H1 (cell line): ENCODE measurements at places on chromosomes 1 and 21. TPM values are rescaled to one million over a fixed set of nuclear protein-coding genes. Genes with fewer than 3 reads are reported as not detected.

DNA sequence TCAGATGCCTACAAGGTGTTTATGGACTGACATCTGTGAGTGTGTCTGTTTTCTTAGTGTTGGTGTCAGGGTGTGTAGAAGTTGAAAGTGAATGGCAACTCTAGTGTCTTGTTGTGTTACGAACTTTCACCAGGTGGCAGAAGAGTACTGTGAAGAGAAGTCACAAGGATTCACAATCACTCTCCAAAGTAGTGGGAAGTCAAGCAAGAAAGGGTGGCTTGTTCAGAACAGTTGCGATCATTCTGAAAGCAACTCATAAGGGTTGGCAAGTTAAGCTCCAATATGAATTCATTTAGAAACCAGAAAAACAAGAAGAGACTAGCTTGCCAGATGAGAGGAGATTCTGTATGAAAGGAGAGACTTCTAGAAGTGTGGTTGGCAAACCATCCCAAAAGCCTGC lies 86.1 kb downstream of the FASLG start:
- DNase-seq = no peak

DNA sequence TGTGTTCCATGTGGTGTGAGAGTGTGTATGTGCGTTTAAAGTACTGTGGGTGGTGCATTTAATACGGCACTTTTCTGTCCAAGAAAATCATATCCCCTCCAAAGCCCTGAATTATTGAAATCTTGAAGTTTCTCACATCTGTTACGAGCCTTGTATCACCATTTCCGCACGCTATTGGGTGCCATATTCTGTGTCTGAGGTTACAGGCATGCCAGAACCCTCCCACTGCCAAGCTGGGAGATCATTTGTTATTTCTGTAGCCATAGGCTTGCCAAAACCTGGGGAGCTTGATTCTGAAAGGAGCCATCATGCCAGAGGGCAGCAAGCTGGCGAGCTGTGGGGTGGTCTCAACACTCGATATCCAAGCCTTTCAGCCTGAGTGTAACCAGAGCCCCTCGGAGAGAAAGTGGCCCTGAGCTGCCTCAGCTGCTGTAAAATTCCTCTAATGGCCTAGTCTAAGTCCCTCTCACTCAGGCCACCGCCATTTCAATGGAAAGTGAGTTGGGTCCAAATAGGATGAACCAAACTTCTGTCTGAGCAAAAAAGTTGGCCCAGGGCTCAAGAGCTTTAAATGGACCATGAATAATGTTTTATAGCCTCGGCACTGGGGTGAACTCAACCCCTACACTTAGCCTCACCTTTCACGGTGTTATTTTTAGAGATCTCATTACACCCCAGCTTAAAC lies 298.4 kb upstream of the DUSP10 start:
- DNase-seq = no peak

GRCh38 chr1:17739050-17739449 lies 16.1 kb upstream of the ACTL8 start:
- DNase-seq = no peak

- DNase-seq = no peak
Observed at GRCh38 chr21:46454634-46455390, 3.9 kb upstream of the DIP2A start.

DNA sequence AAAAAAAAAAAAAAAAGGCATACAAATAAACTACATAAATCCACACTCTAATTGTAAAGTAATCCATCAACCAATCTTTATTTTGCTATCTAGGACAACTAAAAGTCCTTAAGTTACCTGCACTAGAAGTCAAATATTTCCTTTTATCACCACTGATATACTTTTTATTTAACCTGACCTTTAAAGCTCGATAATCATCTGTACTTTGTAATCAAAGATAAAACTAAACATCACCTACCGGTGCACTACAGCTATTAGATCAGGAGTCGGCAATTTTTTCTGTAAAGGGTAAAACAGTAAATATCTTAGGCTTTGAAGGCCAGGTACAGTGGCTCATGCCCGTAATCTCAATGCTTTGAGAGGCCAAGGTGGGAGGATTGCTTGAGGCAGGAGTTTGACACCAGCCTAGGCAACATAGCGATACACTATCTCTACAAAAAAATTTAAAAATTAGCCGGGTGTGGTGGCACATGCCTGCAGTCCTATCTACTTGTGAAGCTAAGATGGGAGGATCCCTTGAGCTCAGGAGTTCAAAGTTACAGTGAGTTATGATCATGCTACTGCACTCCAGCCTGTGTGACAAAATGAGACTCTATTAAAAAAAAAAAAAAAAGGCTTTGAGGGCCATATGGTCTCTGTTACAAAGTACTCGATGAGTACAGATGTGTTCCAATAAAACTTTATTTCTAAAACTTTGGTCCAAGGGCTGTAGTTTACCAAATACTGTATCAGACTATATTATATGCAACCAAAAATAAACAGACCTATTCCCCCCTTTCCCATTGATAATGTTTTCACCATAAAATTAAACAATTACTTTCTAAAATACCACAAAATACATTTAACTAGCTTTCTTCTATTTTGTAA lies 47.1 kb downstream of the TESK2 start:
- DNase-seq = no peak

DNA sequence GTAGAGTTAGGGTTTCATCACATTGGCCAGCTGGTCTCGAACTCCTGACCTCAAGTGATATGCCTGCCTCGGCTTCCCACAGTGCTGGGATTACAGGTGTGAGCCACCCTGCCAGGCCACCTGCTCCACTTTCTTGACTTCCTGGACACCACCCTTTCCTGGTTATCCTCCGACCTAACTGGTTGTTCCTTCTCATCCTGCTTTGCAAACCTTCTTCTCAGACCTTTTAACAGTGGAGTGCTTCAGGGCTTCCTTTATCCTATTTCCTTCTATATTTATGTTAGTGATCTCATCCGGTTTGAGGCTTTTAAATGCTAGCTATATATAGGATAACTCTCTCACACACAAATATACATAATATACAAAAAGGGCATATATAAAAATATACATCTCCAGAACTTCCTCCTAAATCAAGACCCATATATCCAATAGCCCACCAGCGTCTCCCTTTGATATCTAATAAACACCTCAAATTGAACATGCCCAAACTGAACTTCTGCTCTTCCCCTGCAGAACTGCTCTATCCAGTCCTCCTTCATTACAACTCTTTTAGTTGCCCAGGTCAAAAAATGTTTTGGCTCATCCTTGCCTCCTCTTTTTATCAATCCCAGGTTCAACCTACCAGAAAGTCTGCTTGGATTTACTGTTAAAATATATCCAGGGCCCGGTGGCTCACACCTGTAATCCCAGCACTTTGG lies 19.5 kb upstream of the UQCRHL start:
- no peak for DNase-seq

GRCh38 chr1:234601301-234602017 lies 8.5 kb downstream of the IRF2BP2 start:
- DNase-seq = no peak

DNA sequence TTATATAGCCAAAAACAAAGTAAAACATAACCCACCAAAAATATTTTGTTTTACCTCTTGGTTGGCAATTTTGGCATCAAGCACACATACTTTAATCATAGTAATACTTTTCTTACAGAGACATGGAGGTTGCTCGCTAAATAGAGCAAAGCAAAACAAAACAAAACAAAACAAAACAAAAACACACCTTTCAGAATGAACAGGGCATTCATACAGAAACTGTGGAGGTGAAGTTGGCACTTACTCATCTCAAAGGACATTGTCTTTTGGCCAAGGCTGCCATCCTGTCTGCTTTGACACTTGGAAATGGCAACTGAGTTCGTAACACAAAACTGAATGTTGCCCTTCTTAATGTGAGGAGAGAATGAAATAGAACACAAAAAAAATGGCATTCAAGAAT lies 773.1 kb downstream of the USP25 start:
- no peak for DNase-seq

- no peak for DNase-seq
Observed at GRCh38 chr1:80894921-80895320, 905.8 kb upstream of the ADGRL2 start.

GRCh38 chr1:18606443-18607288 lies 24.0 kb upstream of the PAX7 start:
- no peak for DNase-seq

DNA sequence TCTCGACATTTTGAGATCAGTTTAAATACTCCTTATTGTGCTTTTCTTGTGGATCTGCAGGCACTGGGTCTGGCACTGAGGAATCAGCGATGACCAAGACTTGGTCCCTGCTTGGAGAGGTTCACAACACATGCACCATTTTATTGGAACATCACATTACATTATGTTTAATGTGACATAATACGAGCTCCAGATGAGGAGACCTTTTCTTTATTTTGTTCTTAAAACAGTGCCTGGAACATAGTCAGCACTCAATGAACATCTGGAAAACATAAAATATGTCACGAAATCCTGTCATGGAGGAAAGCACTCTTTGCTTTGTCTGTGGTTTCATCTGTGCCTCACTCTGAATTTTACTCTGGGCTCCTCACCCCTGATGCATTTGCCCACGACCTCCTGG lies 110.7 kb downstream of the ST6GALNAC3 start:
- DNase-seq = no peak

DNA sequence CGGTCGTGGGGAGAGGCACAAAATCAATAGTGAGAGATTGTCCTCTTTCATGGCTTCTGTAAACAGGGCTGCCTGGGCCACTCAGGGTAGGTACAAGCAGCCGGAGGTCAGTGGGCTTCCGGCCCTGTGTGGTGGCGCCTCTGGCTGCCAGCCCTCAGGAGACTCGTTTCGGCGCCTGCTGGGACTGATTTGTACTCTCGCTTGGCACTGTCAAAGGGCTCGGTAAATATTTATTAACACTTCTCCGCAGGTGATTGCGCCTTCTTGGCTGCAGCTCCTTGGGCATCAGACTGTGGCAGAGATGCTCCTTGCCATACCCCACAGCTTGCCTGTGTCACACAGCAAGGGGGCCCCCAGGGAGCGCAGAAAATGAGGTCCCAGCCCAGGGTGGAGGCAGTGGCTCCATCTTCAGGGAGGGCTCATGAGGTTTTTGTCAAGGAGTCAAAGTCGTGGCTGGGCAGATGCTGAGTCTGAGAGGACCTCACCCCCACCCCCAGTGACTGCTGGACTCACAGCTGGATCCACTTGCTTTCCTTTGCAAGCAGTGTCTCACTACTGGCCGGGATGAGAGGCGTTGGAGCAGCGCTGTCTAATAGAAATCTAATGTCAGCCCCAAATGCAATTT lies 262.5 kb downstream of the GRIK3 start:
- peak; percentile 59 for DNase-seq

GRCh38 chr1:41238311-41238988 lies 3.7 kb downstream of the SCMH1 start:
- no peak for DNase-seq

GRCh38 chr1:17270891-17271765 lies 22.2 kb downstream of the PADI3 start:
- DNase-seq = no peak

- no peak for DNase-seq
Observed at GRCh38 chr1:226029568-226030225, 30.6 kb upstream of the SDE2 start.

GRCh38 chr1:198318085-198318484 lies 161.3 kb downstream of the NEK7 start:
- no peak for DNase-seq

- no peak for DNase-seq
Observed at GRCh38 chr1:212622906-212623305, 14.3 kb downstream of the ATF3 start.

DNA sequence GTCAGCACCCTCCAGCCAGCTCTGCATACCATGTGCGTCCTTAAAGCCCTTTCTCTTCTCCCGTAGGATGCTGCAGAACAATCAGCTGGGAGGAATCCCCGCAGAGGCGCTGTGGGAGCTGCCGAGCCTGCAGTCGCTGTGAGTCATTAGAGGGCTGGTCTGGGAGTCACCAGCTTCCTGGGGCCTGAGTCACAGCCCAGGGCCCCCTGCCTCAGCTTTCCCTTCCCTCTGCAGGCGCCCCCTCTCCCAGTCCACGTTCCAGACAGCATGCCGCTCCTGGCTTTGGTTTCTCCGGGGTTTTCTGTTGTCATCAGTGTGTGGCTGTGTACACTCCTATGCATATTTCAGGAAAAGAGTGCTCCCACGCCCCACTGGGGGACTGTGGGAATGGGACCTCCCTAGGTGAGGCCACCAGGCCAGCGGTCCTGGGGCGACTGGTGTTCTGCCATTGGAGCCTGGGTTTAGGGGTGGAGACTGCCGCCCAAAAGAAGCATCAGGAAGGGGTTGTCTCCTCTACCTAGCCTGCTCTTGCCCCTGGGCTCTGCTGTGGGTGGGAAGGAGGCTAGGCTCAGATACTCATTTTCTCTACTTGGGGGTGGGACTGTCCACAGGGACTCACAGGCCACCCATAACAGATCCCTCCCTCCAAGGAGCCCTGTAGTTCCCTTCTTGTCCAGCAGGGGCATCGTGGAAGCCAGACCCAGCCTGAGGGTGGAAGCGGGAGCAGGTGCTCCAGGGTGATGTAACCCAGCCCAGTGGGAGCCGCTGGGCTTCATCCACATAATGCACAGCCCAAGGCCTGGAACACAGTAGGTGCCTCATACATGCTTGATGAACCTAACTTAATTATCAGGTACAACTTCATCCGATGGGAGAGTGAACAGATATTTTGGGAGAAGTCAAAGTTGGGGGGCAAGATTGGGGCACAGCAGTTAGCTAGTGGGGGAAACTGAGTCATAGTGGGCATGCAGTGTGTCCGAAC lies 42.5 kb downstream of the LGR6 start:
- DNase-seq = peak; percentile 97

- peak; percentile 73 for DNase-seq
Observed at GRCh38 chr1:199113265-199113869, 474.5 kb downstream of the PTPRC start.

- DNase-seq = no peak
Observed at GRCh38 chr21:28923439-28923975, 69.2 kb downstream of the LTN1 start.

GRCh38 chr1:48109390-48110013 lies 112.3 kb upstream of the TRABD2B start:
- no peak for DNase-seq

GRCh38 chr1:204673909-204674649 lies 11.5 kb downstream of the LRRN2 start:
- DNase-seq = no peak

GRCh38 chr1:247110627-247111258 lies 6.6 kb upstream of the ZNF669 start:
- DNase-seq = no peak

Gene MNDA
- polyA plus RNA-seq = not detected in 2 replicates

Gene TNFRSF4
- 0.06 TPM in 1 of 2 replicates, not detected in the other for polyA plus RNA-seq

Gene HMGCS2
- not detected in 2 replicates for polyA plus RNA-seq

Gene ST7L
- polyA plus RNA-seq = 9.6 and 10.5 TPM in 2 replicates

Gene KCNA3
- polyA plus RNA-seq = 1.1 and 1.2 TPM in 2 replicates

Gene AHCYL1
- 55.8 and 64.5 TPM in 2 replicates for polyA plus RNA-seq

Gene OR6K3
- not detected in 2 replicates for polyA plus RNA-seq

Gene SPAG17
- polyA plus RNA-seq = 0.20 and 0.62 TPM in 2 replicates

Gene CA14
- polyA plus RNA-seq = 79.3 and 105 TPM in 2 replicates

Gene AMPD1
- polyA plus RNA-seq = not detected in 2 replicates

Gene NUP210L
- polyA plus RNA-seq = not detected in 2 replicates

Gene OSCP1
- polyA plus RNA-seq = 3.2 and 3.3 TPM in 2 replicates
